ENCODE measurements at places on chromosomes 3 and 15.

GRCh38 chr15:33093222-33093621, 101.3 kb downstream of the FMN1 start:
- DNase-seq = no peak

GRCh38 chr15:55897560-55898336, 95.7 kb downstream of the NEDD4 start:
- no peak for DNase-seq

DNA sequence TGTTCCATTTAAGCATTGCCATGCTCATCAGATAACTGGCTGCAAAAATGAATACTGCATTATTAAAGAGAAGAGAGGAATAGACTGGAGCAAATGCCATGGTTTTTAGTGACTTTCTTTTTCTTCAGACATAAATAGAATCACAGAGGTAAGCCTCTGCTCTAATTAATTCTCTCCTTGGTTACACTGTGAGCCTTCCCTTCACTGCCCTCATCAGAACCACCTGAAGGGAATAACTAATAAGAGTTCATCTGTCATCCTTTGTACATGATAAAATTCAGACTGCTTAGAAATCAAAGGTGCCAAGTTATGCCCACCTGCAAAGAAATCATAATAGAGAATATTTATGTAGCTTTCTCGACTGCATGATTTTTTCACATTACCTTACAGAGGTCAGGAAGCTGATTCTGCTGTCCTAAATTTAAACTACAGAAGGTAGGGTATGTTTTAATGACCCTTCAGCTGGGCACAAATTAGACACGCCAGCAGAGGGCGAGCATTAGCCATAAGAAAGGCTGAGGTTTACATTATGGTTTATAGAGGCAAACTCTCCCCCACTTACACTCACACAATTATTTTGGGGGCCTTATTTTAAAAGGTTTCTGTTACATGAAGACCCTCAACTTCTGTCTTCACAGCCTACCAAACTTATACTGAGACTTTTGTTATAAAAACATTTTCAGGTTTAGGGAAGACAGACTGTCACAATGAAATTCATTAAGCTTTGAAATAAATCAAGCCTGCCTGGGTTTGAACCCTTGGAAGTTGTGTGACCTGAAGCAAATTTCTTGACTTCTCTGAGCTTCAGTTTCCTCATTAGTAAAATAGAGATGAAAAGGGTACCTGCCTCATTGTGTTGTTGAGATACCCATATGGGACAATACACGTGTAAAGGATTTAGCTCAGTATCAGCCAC, 15.3 kb upstream of the UNC13C start:
- DNase-seq = no peak

DNA sequence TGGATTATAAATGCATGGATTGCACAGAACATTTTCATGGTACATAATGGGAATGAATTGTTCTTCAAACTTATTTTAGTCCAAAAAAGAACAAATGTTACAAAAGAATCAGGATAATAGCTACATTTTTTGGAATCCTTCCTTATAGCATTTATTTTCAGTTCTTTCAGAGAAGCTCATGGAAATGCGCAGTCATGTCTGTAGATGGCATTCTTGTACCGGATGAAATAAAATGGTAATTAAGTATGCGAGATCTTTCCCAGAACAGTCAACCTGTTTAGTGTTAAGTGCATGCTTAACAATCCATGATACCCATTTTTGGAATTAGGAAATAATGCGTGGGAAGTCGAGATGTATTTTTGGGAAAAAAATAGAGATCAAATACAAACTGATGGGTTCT, 38.2 kb upstream of the GOLGA8B start:
- no peak for DNase-seq

GRCh38 chr15:101267320-101268104, 9.8 kb downstream of the SELENOS start:
- DNase-seq = no peak

DNA sequence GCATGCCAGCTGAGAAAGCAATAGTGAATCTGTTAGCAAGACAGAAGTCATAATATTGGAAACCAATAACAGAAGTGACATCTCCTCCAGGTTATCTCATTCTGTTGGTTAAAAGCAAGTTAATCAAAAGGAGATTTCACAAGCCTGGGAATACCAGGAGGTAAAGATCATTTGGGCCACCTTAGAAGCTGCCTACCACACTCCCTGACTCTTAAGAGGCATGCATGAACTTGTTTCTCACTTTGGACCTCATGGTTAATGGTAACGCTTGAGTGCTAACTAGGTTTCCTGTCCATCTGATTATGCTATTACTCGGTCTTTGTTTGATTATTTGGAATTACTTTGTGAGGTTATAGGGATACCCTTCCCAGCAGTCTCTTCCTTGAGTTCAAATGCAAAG, 650.8 kb upstream of the SGO1 start:
- DNase-seq = no peak

GRCh38 chr15:52369030-52369429, 73.4 kb upstream of the MYO5C start:
- no peak for DNase-seq

DNA sequence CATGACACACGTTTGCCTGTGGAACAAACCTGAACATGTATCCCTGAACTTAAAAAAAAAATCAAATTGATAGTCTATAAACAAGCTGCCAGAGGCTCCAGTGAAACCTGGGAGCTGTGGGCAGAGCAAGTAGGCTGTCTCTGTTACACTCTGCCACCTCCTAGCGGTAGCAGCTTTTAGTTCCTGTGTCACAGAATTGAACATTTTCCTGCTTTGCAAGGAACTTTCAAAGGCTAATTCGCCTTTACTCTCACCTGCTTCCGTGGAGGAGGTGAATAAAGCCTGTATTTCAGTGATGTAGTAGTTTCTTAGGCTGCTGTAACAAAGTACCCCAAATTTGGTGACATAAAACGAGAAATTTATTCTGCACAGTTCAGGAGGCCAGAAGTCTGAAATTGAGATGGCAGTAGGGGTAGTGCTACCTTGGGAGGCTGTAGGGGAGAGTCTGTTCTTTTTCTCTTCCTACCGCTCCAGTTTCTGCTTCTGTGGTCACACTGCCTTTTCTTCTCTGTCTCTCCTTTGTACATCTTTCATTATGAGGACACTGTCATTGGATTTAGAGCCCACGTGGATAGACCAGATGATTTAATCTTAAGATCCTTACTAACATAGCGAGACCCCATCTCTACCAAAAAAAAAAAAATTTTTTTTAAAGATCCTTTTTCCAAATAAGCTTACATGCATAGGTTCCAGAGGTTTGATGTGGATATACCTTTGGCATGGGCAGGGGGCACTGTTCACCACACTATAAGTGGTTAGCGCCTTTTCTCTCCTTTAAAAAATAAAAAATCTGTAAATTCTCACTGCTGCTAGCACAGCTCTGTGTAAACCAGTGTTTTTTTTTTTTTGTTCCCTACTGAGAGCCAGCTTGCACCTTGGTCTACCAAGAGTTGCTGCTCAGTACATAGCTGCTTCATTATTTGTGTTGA, 25.3 kb downstream of the FBXO22 start:
- DNase-seq = no peak

GRCh38 chr15:71237456-71238188, 122.4 kb downstream of the THSD4 start:
- DNase-seq = no peak

GRCh38 chr15:50815958-50816590, 50.6 kb upstream of the SPPL2A start:
- DNase-seq = no peak

DNA sequence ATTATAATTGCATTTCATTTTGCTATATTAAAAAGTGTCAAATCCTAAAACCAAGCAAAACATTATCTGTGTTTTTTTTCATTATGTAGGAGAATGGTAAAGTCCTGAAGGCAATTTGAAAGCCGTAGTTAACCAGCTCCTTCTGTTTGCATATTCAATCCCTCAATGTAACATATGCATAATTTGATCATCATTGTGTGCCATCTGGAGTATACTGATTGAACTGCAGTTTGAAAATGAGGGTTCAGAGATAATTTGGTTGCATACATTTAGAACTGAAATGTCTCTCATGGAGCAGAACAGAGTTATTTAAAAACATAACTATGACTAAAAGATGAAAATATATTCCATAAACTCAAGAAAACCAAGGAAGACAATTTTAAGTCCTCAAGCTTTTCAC, 518.6 kb downstream of the GBE1 start:
- no peak for DNase-seq

DNA sequence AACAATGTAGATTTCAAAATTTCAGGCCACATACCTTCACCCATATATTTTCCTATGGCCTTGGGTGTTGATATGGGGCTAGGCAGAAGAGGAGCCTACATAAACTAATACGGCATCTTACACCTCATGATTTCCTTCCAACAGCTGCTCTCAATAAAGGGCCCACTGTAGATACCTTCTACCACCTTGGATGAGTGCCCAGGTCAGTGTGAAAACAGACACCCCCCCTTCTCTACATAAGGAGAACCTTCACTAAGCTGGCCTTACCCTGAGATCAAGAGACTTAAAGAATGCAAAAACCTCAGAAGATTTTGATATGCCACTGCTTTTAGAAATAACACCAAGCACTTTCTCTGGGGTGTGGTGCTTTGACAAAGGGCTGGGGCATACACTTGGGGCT, 42.7 kb downstream of the SH3BP5 start:
- DNase-seq = no peak

DNA sequence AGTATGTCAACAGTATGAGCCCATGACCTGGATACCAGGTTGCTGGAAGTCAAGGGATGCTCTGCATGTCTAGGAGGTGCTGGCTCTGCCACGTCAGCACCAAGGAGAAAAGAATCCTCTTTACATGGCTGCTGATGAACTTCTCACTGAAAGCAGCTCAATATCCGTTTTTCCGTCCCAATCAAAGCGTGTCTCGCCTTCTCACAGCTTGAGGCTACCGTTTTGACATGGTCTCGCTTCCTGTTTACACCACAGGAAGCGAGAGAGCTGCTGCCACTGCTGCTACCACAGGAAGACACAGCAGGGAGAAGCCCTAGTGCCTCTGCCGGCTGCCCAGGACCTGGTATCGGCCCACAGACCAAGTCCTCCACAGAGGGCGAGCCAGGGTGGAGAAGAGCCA, 27.3 kb downstream of the STARD5 start:
- DNase-seq = no peak

GRCh38 chr3:124206225-124207055, 214.5 kb upstream of the ROPN1 start:
- DNase-seq = no peak

GRCh38 chr3:47047069-47047468, 67.6 kb downstream of the NBEAL2 start:
- no peak for DNase-seq

GRCh38 chr3:139764936-139765335, 87.2 kb upstream of the NMNAT3 start:
- DNase-seq = no peak

DNA sequence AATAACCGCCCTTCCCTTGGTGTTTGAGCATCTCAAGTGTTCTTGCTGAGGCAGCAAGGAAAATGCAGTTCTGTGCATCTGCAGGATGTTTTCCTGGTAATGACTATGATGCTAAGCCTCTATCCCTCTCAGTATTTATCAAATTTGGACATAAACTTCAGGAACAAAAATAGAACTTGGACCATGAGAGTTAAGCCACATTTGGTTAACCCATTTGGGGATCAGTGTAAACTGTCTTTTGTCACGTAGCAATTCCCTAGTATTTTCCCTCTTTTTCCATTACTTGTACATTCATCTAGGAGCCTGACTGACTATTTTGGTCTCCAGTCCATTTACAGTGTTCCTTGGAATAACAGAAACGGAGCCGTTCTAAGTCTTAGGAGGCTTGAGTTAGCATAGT, 250.8 kb downstream of the RBMS3 start:
- DNase-seq = no peak

GRCh38 chr3:176739159-176739558, 458.1 kb downstream of the TBL1XR1 start:
- no peak for DNase-seq

Data from esophagus squamous epithelium (tissue), 5 donors.